ENCODE measurements at places on chromosomes 2 and 18.

GRCh38 chr2:54073796-54074195 is 41.6 kb upstream of the ACYP2 start:
- peak; percentile 32 for DNase-seq

GRCh38 chr18:23943903-23944624 is 70.5 kb upstream of the TTC39C start:
- DNase-seq, result no peak

GRCh38 chr2:66559672-66560071 is 124.7 kb downstream of the MEIS1 start:
- no peak for DNase-seq

DNA sequence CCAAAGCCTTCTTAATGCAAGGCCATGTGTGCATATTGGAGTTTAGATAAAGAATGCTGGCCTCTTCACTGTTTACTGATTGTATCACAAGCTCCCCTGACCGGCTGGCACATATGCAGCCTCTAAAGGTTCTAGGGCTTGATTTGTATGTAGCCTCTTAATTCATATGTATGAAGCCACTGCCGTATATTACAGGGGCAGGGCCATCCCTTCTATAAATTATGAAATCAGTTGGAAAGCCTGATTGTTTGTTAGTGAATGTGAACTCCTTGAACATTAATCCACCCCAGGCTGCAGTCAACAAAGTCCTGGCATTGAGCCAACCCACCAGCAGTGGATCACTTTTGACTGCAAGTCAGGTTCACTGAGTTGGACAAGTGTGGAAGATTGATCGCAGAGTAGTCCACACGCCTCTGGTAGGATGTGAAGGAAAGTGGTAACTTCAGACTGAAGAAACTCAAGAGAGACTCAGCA is 61.6 kb upstream of the PARD3B start:
- peak; percentile 5 for DNase-seq

DNA sequence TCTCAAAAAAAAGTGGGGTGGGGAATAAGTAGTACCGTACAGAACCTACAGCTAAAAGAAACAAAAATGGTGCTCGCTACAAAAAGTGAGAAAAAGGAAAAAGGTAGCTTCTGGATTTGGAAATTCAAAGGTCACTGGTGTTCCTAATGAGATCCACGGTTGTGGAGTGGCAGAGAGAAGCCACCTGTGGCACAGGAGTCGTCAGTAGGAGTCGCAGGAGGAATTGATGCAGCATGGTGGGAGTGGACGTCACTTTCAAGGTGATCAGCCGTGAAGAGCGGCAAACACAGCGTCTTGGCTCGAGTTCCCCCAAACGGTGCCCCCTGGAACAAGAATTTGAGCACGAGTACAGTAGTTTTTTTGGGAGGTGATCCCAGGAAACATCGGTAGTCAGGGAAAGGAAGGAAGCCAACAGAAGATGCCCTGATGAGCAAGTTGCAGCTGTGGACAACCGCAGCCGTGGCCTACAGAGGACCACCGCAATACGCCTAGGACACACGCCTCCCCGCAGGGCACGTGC is 1.4 kb upstream of the TTL start:
- peak; percentile 18 for DNase-seq

GRCh38 chr2:80255918-80256781 is 48.4 kb downstream of the LRRTM1 start:
- no peak for DNase-seq

DNA sequence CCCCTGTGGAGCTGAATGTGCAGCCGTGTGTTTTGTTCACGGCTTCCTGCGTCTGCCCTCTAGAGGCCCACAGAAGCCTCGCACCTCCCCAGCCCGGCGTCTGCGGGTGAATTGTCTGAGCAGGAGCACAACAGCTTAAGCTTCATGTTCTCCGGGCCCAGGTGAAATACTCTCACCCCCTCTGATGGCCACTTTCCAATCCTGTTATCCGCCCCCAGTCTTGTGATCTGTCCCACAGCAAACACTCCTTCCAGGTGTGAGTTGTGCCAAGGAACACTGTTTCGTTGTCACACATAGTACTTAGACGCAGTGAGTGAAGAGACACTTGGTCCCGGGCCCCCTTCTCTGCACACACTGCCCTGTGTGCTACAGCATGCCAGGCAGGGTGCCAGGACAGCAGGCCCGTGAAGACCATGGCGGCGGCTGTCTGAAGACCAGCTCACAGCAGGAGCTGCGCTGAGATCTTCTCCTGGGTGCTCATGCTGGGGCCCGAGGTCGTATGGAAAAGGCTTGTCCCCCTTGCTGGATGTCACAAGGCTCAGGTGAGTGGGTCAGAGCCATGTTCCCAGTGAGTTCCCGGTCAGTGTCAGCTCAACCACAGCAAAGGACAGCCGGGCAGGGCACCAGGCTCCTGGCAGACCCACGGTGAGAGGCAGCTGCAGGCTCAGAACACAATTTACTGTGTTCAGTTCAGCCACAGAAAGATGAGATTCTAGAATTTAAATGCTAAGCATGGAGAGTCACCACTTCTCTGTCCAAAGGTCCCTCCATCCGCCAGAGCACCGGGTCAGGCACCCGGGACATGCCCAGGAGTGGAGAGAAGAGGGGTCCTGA is 6.8 kb upstream of the PXDN start:
- no peak for DNase-seq

DNA sequence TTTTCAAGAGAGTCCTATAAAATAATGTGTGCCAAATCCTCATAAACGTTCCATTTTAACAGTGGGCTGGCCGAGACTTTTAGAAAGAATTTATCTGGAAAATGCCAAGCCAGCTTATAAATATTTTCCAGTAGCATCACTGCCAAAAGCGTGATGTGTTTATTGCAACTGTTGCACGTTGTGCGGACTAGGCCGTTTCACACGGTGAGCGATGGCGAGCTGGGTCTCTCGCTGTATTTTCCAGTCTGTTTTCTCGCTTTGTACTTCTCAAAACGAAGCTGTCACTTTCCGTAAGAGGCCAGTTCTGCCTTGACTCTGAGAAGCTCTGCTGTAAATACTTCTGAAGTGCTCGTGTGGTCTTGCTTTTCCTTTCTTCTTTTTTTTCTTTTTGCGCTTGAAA is 65.0 kb upstream of the ZNF236 start:
- no peak for DNase-seq

DNA sequence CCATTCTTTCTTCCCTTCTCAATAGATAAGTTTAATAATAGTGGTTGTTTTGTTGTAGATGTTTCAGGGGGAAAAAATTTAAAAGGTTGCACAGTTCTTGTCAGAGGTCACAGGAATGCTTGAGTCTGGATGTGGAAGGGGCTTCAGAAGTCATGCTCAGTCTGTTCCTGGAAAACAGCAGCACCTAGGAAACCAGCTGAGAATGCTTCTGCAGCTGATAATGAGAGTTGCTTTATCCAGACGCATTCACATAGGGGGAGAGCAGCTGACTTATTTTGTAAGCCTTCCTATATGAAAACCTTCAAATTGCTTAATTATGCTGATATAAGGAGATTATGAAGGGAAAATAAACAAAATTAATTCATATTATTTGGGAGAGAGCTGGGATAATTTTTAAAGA is 235.5 kb downstream of the GULP1 start:
- no peak for DNase-seq

- peak; percentile 43 for DNase-seq
Observed at GRCh38 chr2:214808981-214809750, at the start of gene BARD1. TSS of gene BARD1 (minus strand) at chr2:214809683. CDS start at chr2:214809569, 114 bp downstream.

- DNase-seq, result no peak
Observed at GRCh38 chr2:191043438-191043837, 29.5 kb upstream of the STAT1 start.

- DNase-seq, result no peak
Observed at GRCh38 chr2:9112079-9112721, 94.4 kb upstream of the ASAP2 start.

DNA sequence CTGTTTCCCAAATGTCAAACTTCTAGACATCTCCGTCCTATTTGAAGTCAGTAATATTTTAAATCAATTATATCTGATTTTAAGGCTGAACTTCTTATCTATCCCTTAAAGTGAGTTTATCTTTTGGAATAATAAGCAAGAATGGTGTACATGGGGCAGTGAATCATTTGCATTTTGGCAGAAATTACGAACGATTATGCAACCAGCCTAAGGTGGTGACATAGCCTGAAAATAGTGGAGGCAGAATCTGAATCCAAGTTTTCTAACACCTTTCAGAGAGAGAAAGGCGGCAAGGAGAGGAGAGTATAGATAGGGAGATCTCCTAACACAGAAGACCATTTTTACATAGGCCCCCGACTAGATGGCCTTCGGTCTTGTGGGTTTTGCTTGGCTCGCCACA is 10.7 kb downstream of the ZBTB14 start:
- DNase-seq, result no peak

- DNase-seq, result no peak
Observed at GRCh38 chr2:12715258-12716031, 1.3 kb upstream of the TRIB2 start.

DNA sequence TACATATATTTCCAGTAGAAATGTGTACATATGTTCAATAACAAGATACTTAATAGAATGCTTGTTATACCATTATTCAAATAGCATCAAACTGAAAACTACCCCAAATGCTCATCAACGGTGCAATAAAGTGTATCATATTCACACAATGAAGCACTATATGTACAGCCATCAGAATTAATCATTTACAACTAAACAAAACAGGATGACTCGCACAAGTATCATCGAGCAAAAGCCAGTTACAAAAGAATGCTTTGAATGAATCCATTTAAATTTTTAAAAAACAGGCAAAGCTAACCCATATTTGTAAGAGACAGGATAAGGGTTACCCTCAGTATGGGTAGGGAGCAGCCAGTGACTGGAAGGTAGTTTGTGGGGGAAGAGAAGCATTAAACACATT is 132.8 kb upstream of the PDE1A start:
- DNase-seq, result no peak

GRCh38 chr2:188668017-188668680 is 306.0 kb upstream of the COL3A1 start:
- DNase-seq, result no peak

- DNase-seq, result no peak
Observed at GRCh38 chr2:171804456-171804855, 89.6 kb downstream of the SLC25A12 start.

DNA sequence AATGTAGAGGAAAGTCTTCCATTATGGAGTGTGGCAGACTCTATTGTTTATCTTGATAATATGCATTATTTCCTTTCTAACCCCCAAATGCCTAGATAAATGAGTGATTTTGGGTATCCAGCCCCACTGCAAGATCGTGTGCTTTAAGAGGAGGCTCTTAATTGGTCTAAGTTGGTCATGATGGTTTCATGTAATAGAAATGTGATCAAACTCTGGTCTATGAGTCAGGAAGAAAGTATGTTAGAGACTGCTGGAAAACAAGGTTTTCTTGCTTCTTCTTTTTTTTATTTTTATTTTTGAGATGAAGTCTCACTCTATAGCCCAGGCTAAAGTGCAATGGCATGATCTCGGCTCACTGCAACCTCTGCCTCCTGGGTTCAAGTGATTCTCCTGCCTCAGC is 344.5 kb upstream of the TNP1 start:
- DNase-seq, result no peak

DNA sequence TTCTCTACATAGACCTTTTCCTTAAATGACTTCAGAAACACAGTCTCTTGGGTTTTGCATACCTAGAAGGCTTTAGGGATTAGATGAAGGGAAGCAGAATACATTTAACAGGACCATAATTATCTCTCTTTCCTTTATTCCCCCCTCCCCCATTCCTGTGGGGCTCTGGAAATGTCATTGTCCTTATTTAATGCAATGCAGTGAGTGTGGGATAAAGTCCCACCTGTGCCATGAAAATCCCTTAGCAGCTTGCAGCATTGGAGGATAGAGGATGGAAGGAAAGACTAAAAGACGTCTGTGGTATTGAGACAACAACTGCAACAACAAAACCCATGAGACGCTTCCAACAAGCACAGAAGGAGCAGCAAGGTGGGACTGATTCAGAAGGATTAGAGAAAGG is 117.8 kb upstream of the DCC start:
- no peak for DNase-seq

GRCh38 chr2:165044505-165045303 is 89.4 kb upstream of the SLC38A11 start:
- no peak for DNase-seq

- DNase-seq, result no peak
Observed at GRCh38 chr18:75226956-75227316, 16.3 kb downstream of the TSHZ1 start.

DNA sequence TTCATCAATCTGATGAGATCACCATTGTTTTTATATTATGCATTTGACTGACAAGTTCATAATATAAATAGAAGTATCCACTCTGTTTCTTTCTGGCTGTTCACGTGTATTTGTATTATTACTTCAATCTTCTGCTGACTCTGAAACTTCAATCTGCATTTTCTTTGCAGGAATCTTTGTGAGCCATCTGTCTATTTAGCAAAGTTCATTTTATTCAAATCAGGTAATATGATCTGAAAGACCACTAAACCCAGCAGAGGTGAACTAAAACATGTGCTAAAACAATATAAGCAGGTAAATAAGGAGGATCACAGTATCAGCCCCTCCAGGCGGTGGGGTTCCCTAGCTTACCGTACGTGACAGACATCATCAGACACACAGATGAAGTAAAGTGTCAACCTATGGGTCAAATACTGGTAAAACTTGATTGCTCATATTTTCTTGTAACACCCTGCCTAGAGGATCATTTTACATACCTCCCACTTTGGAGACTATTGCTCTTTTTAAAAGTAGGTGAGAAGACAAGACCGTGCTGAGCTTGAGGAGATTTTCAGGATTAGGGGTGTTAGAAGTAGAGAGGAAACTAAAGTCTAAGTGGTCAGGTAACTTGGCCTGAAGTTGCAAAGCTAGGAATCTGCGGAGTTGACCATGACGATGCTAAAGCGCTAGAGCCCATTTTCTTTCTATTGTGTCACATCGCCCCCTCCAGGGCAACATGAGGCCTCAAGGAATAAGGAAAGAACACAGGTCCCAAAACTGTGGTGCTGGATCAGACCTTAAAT is 9.0 kb downstream of the DTNB start:
- no peak for DNase-seq

- no peak for DNase-seq
Observed at GRCh38 chr2:41294331-41294730, 753.5 kb upstream of the PKDCC start.

GRCh38 chr2:54899576-54900200 is 150.6 kb downstream of the RTN4 start:
- no peak for DNase-seq

- DNase-seq, result no peak
Observed at GRCh38 chr18:3983351-3983969, 471.6 kb downstream of the DLGAP1 start.

- DNase-seq, result no peak
Observed at GRCh38 chr2:138444411-138444810, 57.2 kb upstream of the SPOPL start.

DNA sequence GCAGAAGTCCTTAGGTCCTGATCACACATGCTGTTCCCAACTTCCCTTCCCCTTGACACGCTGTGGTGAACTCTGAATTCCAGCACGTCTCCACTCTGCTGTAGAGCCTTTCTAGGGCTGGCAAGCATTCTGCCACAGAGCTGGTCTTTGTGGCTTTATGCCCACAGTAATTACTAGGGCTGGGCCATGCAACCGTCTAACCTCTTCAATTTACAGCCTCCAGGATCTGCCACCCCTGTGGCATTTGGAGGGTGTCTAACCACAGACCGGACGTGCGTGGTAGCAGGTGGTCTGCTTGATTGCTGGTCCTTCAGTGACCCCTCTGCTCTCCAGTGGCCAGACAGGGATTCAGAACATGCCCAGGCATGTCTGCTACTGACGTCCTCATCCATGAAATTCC is 43.1 kb upstream of the TGFA start:
- DNase-seq, result no peak

Data from hematopoietic multipotent progenitor cell treated with erythropoietin and hydrocortisone succinate and interleukin-3 and kit ligand, for 17 days (in vitro differentiated cells).